ENCODE measurements at places on chromosomes 5 and 9. TPM values are rescaled to one million over a fixed set of nuclear protein-coding genes. Genes with fewer than 3 reads are reported as not detected.
A peak's percentile ranks its signal among the peaks of the same experiment; 100 is the strongest.

DNA sequence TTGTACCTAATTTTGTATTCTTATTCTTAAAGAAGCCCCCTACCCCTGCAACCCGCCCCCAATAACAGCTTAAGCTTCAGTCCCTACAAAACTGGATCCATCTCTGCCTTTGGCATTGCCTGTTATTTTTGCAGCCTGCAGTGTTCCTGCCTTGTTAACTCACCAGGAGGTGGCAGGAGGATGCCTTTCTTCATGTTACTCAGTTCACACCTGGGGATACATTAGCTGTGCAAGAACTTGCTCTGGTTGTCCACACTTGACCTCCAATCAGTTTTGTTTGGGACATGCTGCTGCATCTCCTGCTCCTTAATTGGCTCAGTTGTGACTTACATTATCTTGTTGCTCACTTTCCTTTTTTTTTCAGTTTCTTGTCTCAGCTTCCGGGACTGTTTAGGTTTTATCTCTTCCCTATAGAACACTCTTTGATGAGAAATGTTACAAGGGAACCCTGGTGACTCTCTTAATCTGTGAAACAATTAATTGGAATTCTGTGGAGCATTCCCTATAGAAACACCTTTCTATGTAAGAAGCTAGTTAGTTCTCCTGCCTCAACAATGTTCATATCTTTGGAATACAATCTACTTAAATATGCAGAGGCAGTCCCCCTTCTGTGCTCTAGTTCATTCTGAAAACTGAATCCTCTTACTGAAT is 467.7 kb upstream of the ACO1 start:
- no peak for DNase-seq

Gene FOXD4
- 0.10 TPM for total RNA-seq

DNA sequence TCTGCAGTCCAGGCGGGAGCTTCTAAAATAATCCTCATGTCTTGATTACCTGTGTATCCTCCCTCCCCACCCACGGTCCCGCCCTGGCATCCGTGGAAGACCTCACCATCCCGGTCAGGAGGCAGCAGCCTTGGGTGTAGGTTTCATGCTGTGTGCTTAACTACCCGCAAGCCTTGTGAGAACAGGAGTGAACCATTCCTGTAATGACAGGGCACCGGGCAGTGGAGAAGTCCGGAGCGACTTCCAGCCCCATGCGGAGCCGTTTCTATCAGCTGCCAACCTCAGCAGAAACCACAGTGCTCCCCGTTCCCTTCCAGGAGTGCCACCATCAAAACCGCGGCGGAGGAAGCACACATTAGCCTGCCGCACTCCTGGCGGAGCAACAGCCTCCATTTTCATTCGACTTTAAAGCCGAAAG is 123.5 kb upstream of the LMX1B start:
- no peak for DNase-seq

GRCh38 chr5:83434946-83435345 is 36.6 kb upstream of the VCAN start:
- no peak for DNase-seq

Gene TEX48
- not detected for total RNA-seq

Gene ADRB2
- total RNA-seq, result 36.9 TPM

- no peak for DNase-seq
Measured at GRCh38 chr5:6715758-6716628, 2.8 kb downstream of the TENT4A start.

Gene PIP5K1B
- total RNA-seq, result 0.04 TPM

GRCh38 chr5:58548068-58548467 is 34.8 kb upstream of the RAB3C start:
- no peak for DNase-seq

- no peak for DNase-seq
Measured at GRCh38 chr5:112663146-112663545, 74.5 kb upstream of the APC start.

Gene CDC20B
- not detected for total RNA-seq

GRCh38 chr9:121489344-121489743 is 10.3 kb downstream of the GGTA1 start:
- DNase-seq, result no peak

- DNase-seq, result no peak
Measured at GRCh38 chr5:162684145-162684544, 616.6 kb downstream of the GABRG2 start.

Gene FOXI1
- not detected for total RNA-seq

Gene GMCL2
- not detected for total RNA-seq

Gene DHFR
- 47.9 TPM for total RNA-seq

- DNase-seq, result no peak
Measured at GRCh38 chr5:36882250-36882649, 5.7 kb downstream of the NIPBL start.

DNA sequence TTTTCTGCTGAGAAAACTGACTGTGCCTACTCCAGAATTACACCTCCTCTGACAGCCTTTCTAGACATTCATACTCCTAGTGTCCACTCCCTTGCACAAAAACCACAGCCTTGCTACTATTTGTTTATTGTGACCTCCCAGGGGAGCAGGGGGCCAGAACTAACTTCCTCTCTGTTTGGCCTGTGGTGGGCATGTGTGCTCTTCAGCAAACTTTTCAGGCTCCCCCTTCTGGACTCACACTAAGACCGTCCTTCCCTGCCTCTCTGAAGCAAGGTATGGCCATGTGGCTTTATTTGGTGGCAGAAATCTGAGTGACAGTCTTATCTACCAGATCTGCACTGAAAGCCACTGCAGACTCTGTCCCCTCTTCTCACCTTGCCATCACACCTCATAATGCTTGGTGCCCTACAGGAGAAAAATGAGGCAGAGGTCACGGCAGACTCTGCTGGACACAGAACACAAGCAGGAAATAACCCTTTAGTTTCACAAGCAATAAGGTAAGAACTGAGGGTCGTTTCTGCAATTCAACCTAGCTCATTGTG is 28.2 kb downstream of the LIFR start:
- no peak for DNase-seq

DNA sequence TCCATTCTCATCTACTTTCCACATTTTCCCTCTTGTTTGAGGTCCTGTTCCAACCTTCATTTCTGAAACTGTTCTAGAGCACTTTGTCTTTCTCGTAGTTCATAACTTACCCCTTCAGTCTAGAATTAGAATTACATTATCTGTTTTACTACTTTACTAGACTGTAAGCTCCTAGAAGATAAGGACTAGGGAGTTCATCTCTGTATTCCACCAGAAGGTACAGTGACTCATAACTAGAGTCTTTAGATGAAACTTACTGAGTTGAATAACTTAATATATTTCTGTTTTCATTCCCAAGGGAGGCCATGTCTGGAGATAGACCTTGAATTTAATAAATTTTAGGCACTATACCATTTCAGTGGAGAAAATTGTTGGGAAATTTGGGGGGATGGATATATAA is 38.7 kb downstream of the G3BP1 start:
- DNase-seq, result no peak

DNA sequence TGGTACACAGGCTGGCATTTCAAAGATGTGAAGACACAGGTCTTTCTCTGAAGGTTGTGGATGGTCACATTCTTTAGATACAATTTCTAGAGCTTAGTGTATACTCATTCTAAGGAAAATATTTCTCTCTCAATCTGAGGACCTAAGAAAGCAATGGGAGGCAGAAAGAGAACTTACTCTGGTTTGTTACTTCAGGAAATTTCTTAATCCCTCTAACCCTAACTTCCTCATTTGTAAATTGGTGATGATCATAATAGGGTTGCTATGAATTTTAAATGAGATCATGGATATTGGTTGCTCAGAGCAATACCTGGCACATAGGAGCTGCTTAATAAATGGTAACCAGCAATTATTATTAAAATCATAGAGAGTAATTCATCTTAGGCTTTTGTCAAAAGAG is 22.1 kb downstream of the FAM170A start:
- DNase-seq, result no peak

- DNase-seq, result no peak
Measured at GRCh38 chr5:151151793-151152192, 5.8 kb downstream of the ANXA6 start.

DNA sequence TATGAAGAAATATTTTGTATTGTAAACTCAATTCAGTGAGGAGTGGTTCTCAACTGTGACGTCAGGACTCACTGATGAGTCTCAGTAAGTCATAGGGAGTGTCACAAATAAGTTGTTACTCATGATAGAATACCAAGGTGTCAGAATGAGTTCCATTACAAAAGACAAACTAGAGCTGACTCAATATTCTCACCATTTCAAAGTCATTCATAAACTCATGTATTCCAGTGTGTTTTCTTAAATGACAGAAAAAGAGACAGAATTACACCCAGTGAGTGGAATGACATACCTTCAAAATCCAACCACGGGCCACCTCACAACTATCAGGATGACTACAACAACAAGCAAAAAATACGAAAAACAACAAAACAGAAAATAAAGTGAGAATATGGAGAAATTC is 321.5 kb downstream of the ENC1 start:
- peak; percentile 83 for DNase-seq

DNA sequence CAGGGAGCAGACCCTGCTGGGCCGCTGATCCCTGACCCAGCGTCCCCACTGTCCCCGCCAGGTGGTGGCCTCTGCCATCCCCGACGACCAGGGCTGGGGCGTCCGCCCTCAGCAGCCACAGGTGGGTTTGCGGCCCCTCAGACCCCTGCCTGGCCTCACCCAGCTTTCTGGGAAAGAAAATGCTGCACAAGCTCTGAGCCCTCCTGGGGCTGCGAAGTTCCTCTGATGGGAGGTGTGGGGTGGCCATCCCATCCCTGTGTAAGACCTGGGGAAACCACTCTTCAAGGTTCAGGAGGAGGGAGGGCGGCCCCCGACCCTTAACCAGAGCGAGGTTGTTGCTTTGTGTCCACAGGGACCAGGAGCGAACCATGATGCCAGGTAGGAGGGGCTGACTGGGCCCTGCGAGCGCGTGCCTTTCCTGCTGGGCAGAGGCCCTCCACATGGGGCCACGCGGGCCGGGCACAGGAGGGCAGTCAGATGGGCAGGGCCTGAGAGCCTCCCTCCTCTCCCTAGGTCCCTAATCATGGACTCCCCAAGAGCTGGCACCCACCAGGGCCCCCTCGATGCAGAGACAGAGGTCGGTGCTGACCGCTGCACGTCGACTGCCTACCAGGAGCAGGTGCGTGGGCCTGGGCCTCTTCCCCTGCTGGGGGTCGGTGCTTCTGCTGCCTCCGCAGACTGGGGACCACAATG is 7.7 kb downstream of the NOXA1 start:
- no peak for DNase-seq

Gene IGIP
- total RNA-seq, result 1.4 TPM

GRCh38 chr9:69120380-69121154 is 53.5 kb upstream of the TJP2 start:
- DNase-seq, result peak; percentile 81

DNA sequence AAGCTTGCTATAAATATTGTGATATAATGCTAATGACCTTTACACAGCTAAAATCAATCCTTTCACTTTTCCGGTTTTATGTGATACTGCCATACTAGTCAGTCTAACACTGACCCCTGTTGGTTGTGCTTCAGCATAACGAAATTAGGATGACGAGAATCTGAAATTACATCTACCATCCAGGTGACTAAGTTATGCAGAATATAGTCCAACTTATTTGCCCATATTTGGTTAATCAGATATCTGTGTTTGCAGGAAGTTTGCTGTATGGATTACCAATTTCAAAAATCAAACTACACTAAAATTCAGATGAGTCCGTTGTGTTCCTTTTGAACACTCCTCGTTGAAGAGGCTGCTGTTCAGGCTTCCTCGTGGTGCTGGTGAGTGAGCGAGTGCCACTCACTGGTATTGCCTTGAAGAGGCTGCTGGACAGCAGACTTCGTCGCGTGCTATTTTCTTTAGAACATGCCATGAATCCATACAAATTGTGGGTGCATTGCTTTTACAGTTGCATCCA is 32.5 kb downstream of the TENT4A start:
- peak; percentile 49 for DNase-seq

GRCh38 chr5:61809651-61810050 is 477.6 kb downstream of the ZSWIM6 start:
- DNase-seq, result peak; percentile 86

- DNase-seq, result no peak
Measured at GRCh38 chr5:103166706-103167105, 46.6 kb downstream of the PPIP5K2 start.

DNA sequence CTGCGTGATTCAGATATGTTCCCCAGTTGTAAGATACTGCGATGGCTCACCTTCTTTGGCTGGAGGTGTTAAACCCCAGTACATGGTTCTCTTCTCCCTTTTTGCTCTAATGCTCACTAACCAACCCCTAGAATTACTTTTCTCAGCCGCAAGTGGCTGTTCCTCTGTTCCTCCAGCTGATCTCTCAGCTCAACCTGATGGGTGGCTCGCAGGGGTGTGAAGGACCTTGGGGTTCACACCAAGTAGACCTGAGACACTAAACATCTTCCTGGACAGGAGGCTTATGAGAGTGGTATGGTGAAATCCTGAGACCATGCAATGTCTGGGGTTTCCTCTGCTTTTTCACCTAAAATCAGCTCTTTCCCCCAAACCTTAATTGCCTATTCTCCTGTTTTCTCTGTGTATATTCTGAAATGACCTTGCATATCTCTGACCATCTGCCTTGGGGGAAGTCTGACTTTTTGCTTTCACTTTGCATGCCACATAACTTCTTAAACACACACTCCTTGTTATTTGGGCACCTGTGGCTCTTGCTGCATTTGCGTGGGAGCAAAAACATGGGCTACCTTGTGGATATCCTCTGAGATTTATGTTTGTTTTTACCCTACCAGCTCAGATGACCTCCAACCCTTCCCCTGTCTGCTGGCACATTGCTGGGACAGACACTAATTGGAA is 15.9 kb upstream of the IFNA14 start:
- no peak for DNase-seq

GRCh38 chr9:136229096-136230065 is 16.2 kb downstream of the QSOX2 start:
- no peak for DNase-seq

Gene PLAA
- total RNA-seq, result 32.7 TPM

Gene IRX1
- total RNA-seq, result 7.5 TPM

DNA sequence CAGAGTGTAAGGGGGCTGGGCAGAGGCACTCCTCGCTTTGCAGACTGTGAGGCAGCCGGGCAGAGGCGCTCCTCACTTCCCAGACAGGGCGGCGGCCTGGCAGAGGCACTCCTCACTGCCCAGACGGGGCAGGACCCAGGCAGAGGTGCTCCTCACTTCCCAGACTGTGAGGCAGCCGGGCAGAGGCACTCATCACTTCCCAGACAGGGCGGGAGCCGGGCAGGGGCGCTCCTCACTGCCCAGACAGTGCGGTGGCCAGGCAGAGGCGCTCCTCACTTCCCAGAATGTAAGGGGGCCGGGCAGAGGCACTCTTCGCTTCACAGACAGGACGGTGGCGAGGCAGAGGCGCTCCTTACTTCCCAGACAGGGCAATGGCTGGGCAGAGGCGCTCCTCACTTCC is 442.5 kb downstream of the SPATA31D1 start:
- DNase-seq, result no peak

Gene TAF11L10
- total RNA-seq, result not detected

Gene PCDHA1
- total RNA-seq, result not detected

- no peak for DNase-seq
Measured at GRCh38 chr9:35661756-35662350, 3.1 kb downstream of the ARHGEF39 start.

Gene FGF10
- not detected for total RNA-seq
